ENCODE measurements at places on chromosomes 6 and 20. TPM values are rescaled to one million over a fixed set of nuclear protein-coding genes. Genes with fewer than 3 reads are reported as not detected.
A peak's percentile ranks its signal among the peaks of the same experiment; 100 is the strongest.

- peak; percentile 98 for DNase-seq
These were observed 273.3 kb downstream of the ALDH8A1 start for GRCh38 chr6:134676307-134677281.

- DNase-seq: no peak
These were observed 17.2 kb upstream of the WFDC10A start for GRCh38 chr20:45612314-45612713.

DNA sequence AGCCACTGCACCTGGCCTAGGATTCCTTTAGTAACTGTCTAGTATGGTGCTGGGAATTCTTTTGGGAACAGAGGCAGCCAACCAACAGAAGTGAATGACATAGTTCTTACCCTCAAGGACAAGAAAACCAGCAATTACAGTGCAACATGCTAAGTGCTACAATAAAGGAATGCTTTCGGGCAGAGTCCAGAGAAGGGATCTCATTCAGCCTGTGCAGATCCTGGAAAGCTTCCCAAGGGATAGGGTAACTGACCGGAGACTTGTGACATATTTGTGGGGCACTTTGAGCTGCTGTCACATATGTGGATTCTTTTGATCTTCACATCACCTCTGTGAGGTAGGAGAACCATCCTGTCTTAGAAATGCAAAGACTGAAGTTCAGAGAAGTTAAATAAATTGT lies 46.8 kb downstream of the C6orf15 start:
- no peak for DNase-seq

- DNase-seq: no peak
These were observed 182.1 kb upstream of the FBXL4 start for GRCh38 chr6:99129835-99130234.

DNA sequence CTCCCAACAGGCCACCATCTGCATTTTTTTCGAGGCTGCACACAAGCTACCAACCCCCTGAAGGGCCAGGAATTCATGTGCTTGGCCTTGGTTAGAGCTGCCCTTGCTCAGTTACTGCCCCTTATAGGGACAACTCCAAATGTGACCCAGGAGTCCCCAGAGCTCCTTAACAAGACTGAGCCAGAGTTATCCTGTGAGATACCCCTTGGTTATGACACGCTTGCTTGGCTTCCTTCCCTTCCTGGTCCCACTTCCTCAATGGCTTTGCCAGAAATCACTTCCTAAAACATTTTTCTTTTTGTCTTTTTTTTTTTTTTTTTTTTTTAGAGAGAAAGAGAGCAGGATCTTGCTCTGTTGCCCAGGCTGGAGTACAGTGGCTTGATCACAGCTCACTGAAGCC lies 8.9 kb downstream of the TREM1 start:
- no peak for DNase-seq

DNA sequence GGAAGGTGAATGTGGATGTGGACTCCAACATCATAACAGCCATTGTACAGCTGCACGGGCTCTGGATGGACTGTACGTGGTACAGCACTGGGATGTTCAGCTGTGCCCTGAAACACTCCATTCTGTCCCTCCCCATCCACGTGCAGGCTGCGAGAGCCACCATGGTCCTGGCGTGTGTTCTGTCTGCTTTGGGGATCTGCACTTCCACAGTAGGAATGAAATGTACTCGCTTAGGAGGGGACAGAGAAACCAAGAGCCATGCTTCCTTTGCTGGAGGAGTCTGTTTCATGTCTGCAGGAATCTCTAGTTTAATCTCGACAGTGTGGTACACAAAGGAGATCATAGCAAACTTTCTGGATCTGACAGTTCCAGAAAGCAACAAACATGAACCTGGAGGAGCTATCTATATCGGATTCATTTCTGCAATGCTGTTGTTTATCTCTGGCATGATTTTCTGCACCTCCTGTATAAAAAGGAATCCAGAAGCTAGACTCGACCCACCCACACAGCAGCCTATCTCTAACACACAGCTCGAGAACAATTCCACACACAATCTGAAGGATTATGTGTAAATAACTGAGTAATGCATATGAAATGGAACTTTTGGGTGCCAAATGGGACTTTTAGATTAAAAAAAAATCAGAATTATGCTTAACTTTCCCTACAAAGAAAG lies 12.1 kb downstream of the CLDN20 start:
- no peak for DNase-seq

DNA sequence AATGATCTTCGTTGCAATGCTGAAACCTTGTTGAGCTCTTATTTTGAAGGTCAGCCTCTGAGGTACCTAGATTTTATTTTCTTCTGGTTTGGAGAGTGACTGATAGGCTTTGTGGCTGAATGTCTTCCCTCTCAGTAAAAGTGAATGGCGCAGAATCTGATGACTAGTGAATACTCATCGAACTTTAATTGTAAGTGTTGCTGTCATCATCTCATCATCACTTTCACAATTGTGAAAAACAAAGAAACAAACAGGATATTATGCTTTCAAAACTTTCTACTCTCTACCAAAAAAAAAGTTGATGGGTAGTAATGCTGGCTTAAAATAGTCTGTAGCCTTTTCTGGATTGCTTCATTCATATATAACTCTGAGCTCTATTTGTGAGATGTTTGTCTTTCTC lies 239.5 kb upstream of the RAB32 start:
- no peak for DNase-seq

GRCh38 chr6:135434991-135435390 lies 62.5 kb downstream of the AHI1 start:
- no peak for DNase-seq

- no peak for DNase-seq
These were observed 2.5 kb upstream of the NAA20 start for GRCh38 chr20:20014659-20015058.

GRCh38 chr20:53748176-53748575 lies 154.5 kb upstream of the ZNF217 start:
- peak; percentile 75 for DNase-seq

DNA sequence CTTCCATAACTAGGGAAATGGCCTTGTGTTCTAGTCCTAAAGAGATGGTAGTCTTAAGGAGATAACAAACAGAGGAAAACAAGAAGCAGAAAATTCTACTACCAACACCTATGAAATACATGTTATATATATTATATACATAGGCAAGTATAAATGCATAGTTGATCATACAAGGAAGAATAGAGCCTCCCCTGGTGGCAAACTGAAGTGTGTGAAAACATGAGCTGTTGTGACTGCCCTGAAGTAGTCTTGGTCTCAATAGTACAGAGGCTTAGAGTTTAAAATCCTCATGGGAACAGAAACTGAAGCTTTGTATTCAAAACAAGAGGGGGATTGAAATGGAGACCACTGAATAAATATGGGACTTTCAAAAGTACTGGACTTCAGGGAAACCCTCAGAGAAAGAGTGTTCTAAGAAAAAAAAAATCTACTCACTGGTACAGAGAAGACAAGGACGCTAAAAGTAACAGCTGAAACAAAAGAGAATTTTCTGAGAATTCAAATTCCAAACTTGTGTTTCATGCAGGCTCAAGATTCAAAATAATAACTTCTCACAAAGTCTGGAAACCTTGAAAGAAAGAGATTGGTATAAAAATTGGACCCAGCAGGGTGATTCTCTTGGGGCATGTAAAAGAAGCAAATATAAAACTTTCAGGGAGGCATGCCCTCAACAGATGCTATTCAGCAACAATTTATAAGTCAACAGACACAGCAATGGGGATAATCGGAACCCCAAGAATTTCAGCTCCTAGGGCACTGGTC lies 59.7 kb upstream of the SAMD3 start:
- DNase-seq: no peak

GRCh38 chr20:45341939-45342854 lies 6.0 kb downstream of the SDC4 start:
- no peak for DNase-seq

- DNase-seq: no peak
These were observed 126.5 kb upstream of the CDYL start for GRCh38 chr6:4649728-4650127.

GRCh38 chr6:165985806-165986299 lies 181.8 kb downstream of the TBXT start:
- no peak for DNase-seq

GRCh38 chr6:30507849-30508827 lies 18.8 kb downstream of the HLA-E start:
- no peak for DNase-seq

- DNase-seq: no peak
These were observed at the start of gene PLEKHG1 for GRCh38 chr6:150599199-150600009. Gene PLEKHG1, plus strand, starts transcription at chr6:150599885. Its CDS starts 133,797 bp downstream, at chr6:150733682.

DNA sequence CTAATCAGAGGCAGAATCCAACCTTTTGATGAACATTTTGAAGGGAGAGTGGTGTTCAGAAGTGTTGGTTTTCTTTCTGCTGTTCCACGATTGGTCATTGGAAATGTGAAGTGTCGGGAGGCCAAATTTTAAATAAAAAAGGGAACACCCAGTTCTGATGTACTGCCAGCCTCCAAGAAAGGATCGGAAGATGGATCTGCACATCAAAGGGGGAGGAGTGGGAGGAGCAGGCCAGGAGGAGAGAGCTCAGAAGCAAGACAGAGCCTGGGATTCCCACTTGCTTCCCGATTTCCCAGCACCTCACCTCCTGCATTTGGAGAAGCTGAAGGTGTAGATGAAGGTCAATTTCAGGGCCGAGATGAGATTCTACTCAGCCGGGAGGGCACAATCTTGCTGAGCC lies 55.9 kb upstream of the NAA20 start:
- DNase-seq: no peak

DNA sequence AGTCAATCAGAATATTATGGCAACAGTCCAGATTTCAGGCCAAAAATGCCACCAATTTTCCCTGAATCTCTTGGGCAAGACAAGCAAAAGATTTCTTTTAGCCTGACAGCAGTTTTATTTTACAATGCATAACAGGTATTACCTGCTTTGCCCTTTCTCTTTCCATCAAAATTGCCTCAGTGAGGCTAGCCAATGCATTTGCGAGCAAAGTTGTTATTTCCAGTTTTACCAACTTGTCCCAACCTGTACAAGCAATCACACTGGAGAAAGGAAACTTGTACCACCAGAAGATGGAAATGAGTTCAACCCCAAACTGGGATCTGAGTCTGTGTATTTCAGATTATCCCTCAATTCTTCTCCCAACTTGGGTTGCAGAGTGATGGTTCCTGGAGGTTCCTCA lies 279.9 kb upstream of the CDYL start:
- DNase-seq: no peak

DNA sequence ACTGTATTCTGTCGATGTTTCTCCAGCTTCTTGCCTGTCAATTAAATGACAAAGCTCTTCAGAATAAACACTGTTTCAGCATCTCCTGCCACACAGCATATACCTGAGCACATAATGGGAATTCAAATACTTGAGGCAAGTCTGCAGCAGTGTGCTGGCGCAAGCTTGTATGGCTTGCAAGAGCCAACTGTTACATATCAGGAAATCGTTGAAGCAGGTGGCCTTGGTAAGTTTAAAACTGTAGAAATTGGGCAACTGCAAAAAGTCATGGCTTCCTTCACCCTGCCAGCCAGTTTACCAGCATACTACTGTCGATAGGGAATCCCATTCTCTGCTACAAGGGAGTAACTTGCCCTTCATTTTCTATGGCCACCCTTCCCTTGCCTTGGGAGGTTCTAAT lies 23.0 kb downstream of the CPNE1 start:
- DNase-seq: no peak

GRCh38 chr20:40777653-40778052 lies 88.6 kb upstream of the MAFB start:
- no peak for DNase-seq

GRCh38 chr20:50583442-50584150 lies 73.4 kb downstream of the PTPN1 start:
- DNase-seq: no peak

GRCh38 chr20:2217857-2218539 lies 77.8 kb upstream of the TGM3 start:
- no peak for DNase-seq

- DNase-seq: no peak
These were observed 92.0 kb upstream of the TMEM181 start for GRCh38 chr6:158467923-158468322.

DNA sequence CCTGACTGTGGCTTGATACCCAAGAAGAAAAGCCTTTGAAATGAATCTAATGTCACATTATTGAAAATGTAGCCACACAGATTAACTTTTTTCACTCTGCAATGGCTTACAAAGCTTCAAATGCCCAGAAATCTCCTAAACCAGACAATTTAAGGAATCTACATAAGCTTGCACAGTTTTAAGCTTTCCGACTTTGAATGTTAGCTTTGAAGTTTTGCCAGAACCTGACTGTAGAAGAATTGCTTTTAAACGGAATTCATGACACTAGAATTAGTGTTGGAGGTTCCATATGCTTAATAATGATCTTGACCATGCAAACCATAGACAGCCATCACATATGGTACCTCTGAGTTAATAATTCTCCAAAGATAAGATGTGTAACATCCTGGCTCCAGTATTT lies 798.5 kb upstream of the EPHA7 start:
- DNase-seq: no peak

DNA sequence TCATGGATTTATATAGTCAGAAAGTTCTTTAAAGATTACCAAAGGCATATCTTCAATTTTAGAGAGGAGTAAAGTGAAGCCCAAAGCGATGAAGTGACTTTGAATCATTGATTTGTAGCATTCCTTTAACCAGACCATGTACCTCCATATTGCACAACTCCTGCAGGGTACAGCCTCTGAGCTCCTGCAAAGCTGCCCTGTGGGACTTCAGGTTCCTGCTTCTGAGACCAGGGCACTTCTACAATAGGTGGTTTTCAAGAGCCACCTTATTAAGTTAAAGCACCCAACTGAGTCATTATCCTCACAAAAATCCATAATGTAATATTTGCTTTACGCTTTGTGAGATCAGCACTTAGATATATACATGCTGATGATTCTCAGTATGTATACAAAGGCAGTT lies 270.7 kb upstream of the RGS17 start:
- DNase-seq: no peak

The SLC25A27 gene
- total RNA-seq: 1.7 TPM

The TBCC gene
- total RNA-seq: 49.0 TPM

The FAM217A gene
- total RNA-seq: not detected

The NKAPL gene
- 0.65 TPM for total RNA-seq

The TENT5A gene
- 1.2 TPM for total RNA-seq

The CLVS2 gene
- total RNA-seq: not detected

The TCF21 gene
- total RNA-seq: 1.0 TPM

The MUC21 gene
- not detected for total RNA-seq

The MUC22 gene
- total RNA-seq: 0.06 TPM

The SPATS1 gene
- total RNA-seq: not detected
